ENCODE measurements at places on chromosomes 6 and 20.
A peak's percentile ranks its signal among the peaks of the same experiment; 100 is the strongest.

GRCh38 chr6:15363164-15363522, 117.3 kb downstream of the JARID2 start:
- no peak overlapping the region for H3K4me3 ChIP-seq
- H3K27me3 ChIP-seq = no peaks in the 10 kb centered on the region
- H3K4me1 ChIP-seq = peaks cover 35% of the 10 kb centered on the region
- no peak overlapping the region for H3K27ac ChIP-seq

- no peaks in the 10 kb centered on the region for H3K4me1 ChIP-seq
- H3K36me3 ChIP-seq = no peaks in the 10 kb centered on the region
- DNase-seq = no peak
Observed at GRCh38 chr6:157804448-157805327, 18.4 kb upstream of the SNX9 start.

- H3K27me3 ChIP-seq = no peaks in the 10 kb centered on the region
- H3K4me1 ChIP-seq = peaks cover 35% of the 10 kb centered on the region
- DNase-seq = no peak
- no peak overlapping the region for H3K4me3 ChIP-seq
Observed at GRCh38 chr6:24859608-24860200, 61.0 kb upstream of the ARMH2 start.

- peaks cover 35% of the 10 kb centered on the region for H3K4me1 ChIP-seq
- H3K27me3 ChIP-seq = no peaks in the 10 kb centered on the region
- no peak overlapping the region for H3K4me3 ChIP-seq
- H3K27ac ChIP-seq = no peak overlapping the region
- H3K36me3 ChIP-seq = no peaks in the 10 kb centered on the region
Observed at GRCh38 chr6:111747829-111748228, 125.4 kb downstream of the FYN start.

DNA sequence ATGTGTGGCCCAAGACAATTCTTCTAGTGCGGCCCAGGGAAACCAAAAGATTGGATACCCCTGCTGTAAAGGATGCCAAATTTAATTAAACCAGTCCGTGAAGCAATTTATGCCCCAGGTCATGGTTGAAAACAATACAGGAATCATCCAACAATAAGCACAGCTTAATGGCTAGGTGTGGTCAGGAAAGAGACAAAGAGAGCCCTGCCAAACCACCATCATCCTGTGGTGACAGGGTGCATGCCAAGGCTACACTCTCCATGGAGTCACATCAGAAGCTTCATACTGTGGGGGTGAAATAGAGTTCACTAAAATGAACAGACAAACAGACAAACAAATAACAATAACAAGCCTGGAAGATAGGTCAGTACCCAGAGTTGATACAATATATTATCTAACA, 62.7 kb downstream of the DZANK1 start:
- H3K27me3 ChIP-seq = no peaks in the 10 kb centered on the region
- no peak for DNase-seq
- no peak overlapping the region for H3K27ac ChIP-seq
- H3K36me3 ChIP-seq = no peaks in the 10 kb centered on the region

GRCh38 chr6:26556263-26557070, 18.3 kb downstream of the HMGN4 start:
- DNase-seq = no peak
- H3K36me3 ChIP-seq = no peaks in the 10 kb centered on the region
- H3K4me1 ChIP-seq = peaks cover 7% of the 10 kb centered on the region
- H3K27me3 ChIP-seq = no peaks in the 10 kb centered on the region
- no peak overlapping the region for H3K4me3 ChIP-seq

DNA sequence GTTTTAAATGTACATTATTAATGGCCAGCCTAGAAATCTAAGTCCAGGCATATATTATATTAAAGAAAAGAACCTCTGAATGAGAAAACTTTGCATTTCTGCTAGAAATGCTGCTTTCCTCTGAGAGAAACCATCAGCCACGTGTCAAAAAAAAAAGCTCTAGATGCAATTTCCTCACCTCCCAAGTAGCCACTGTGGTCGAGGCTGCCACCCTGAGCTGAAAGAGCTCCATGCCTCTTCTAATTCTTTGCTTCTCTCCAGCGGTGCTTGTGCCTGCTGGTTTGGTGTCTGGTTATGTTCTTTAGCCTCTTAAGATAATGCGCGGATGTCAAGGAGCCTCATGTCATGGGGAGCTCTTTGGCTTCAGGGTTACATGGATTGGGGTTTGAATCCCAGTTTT, 316.0 kb downstream of the TFAP2C start:
- H3K4me3 ChIP-seq = no peak overlapping the region
- no peaks in the 10 kb centered on the region for H3K27me3 ChIP-seq
- no peaks in the 10 kb centered on the region for H3K4me1 ChIP-seq
- DNase-seq = no peak
- H3K27ac ChIP-seq = no peak overlapping the region

DNA sequence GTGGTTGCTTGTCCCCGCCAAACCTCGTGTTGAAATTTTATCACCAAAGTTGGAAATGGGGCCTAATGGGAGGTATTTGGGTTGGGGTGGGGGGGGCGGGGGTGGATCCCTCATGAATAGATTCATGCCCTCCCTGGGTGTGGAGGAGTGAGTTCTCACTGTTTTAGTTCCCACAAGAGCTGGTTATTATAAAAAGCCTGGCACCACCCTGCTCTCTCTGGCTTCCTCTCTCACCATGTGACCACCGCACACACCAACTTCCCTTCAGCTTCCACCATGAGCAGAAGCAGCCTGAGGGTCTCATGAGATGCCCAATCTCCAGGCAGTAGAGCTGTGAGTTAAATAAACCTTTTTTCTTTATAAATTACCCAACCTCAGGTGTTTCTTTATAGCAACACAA, 111.3 kb downstream of the PRDM1 start:
- no peak overlapping the region for H3K27ac ChIP-seq
- no peaks in the 10 kb centered on the region for H3K4me1 ChIP-seq
- no peaks in the 10 kb centered on the region for H3K36me3 ChIP-seq
- DNase-seq = no peak
- H3K4me3 ChIP-seq = no peak overlapping the region

DNA sequence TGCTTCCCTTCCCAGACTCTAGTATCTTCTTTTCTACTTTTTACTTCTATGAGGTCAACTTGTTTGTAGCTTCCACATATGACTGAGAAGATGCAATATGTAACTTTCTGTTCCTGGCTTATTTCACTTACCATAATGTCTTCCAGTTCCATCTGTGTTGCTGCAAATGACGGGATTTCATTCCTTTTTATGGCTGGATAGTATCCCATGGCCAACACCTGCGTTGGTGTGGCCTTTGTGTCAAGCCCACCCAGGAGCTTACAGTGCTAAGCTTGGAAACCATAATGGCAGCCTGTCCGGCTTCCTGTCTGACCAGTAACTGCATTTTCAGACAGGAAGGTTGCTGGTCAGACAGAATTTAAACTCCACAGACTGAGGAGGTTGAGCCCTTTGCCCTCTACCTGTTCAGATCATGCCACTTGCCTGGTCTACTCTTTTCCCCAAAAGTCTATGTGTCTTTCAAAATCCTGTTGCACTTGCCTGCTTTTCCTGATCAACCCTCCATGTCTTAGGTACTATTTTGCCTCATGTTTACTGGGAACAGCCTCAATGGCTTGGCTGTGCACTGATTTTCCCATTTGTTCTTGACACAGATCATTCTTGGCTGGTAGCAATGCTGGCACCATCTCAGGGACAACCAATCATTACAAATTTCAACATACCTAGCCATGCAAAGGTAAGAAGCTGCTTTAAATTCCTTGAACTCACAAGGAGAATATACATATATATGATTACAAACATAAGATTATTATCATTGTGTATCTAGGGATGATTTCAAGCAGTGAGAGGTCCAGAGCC, 114.3 kb upstream of the PLEKHG1 start:
- H3K27me3 ChIP-seq = no peaks in the 10 kb centered on the region
- H3K4me3 ChIP-seq = no peak overlapping the region
- no peak overlapping the region for H3K27ac ChIP-seq
- no peaks in the 10 kb centered on the region for H3K4me1 ChIP-seq

DNA sequence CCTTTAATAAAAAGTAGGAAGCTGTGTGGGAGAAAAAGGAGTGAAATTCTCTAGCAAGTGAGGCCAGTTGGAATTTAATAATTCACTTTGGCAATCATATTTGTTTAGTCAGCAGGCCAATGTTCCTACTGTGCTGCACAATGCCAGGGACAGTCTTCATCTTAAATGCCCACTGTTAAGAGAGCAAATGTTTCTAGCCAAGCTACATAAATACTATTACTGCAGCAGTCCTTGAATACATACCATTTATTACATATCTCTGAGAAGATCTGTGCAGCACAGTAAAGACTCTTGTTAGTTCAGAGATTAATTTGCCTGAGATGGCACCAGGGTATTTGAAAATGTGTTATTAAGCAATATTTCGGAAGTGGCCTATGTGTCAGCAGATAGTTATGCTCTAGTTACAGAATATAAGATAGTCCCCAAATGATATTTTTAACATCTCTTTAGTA, 105.4 kb downstream of the OGFRL1 start:
- H3K36me3 ChIP-seq = no peaks in the 10 kb centered on the region
- no peak for DNase-seq
- H3K27ac ChIP-seq = no peak overlapping the region
- H3K4me3 ChIP-seq = no peak overlapping the region
- peaks cover 15% of the 10 kb centered on the region for H3K4me1 ChIP-seq
- no peaks in the 10 kb centered on the region for H3K27me3 ChIP-seq

DNA sequence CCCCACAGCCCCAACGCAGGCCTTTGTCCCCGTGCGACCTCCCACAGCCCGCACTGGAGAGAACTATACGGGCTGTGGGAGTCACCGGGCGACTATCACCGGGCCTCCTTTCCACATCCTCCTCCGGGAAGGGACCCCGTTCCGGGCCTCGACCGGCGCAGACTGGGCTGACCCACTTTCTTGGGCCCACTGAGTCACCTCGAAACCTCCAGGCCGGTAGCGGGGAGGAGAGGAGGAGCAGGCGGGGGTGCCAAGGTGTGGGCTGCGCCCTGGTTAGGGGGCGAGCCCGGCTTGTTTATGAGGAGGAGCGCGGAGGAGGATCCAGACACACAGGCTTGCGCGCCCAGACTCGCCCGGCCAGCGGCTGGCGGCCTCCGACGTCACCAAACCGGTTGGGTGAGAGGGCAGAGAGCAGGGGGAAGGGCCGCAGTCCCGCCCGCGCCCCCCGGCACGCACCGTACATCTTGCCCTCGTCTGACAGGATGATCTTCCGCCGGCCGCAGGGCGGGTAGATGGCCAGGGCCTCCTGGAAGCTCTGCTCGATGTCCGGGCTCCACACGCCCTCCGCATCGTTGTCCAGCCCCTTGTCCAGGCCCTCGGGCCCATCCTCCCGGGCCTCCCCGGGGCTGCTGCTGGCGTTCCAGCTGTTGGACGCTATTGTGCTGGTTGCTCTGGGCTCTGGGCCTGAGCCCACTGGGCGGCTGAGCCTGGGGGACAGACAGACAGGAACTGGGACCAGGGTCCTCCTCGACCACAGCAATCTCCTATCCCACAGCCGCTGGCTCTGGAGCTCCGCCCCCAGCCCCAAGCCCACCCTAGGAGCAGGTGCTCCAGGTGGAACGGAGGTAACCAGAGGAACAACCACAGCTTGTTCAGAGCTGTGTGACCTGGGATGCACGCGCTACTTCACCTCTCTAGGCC, 10.6 kb downstream of the TEAD3 start:
- H3K4me3 ChIP-seq = peak overlapping the region; percentile 24
- DNase-seq = no peak
- no peaks in the 10 kb centered on the region for H3K27me3 ChIP-seq
- peak overlapping the region; percentile 97 for H3K27ac ChIP-seq
- H3K4me1 ChIP-seq = peaks cover 67% of the 10 kb centered on the region

- H3K27me3 ChIP-seq = no peaks in the 10 kb centered on the region
- no peak for DNase-seq
- no peak overlapping the region for H3K27ac ChIP-seq
- H3K4me3 ChIP-seq = no peak overlapping the region
- no peaks in the 10 kb centered on the region for H3K4me1 ChIP-seq
- H3K36me3 ChIP-seq = no peaks in the 10 kb centered on the region
Observed at GRCh38 chr20:12827816-12828385, 180.9 kb upstream of the SPTLC3 start.

DNA sequence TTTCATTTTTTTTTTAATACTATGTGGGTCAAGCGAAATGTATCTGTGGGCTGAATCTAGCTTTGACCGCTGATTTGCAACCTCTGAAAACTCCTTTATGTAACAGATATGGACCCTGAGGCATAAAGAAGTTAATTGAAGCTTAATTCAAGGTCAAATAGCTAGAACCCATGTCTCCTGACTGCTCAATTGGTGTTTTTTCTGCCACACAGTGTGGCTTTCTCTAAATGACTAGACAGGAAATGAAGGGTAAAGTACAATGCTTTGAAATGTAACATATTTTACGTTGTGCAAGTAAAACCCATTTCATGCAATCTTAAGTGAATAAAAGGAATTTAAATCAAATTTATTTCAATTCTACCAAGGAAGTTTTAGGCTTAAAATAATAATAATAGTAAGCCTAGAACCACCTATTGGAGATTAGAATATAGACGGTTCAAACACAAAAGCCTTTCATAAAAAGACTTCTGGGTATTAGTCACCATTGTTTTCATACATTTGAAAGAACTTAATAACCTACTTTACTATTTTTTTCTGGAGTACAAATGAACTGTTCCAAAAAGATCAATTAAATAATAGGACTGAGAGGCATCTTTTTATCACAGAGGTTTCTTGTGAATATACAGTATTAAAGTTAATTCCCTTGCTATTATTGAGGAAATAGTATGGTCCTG, 279.8 kb downstream of the EPHA7 start:
- H3K4me3 ChIP-seq = no peak overlapping the region
- no peak overlapping the region for H3K27ac ChIP-seq
- H3K4me1 ChIP-seq = no peaks in the 10 kb centered on the region

- no peaks in the 10 kb centered on the region for H3K27me3 ChIP-seq
- no peak overlapping the region for H3K27ac ChIP-seq
- H3K4me3 ChIP-seq = no peak overlapping the region
- H3K4me1 ChIP-seq = peaks cover 14% of the 10 kb centered on the region
- no peaks in the 10 kb centered on the region for H3K36me3 ChIP-seq
- no peak for DNase-seq
Observed at GRCh38 chr20:2234598-2235191, 61.1 kb upstream of the TGM3 start.

DNA sequence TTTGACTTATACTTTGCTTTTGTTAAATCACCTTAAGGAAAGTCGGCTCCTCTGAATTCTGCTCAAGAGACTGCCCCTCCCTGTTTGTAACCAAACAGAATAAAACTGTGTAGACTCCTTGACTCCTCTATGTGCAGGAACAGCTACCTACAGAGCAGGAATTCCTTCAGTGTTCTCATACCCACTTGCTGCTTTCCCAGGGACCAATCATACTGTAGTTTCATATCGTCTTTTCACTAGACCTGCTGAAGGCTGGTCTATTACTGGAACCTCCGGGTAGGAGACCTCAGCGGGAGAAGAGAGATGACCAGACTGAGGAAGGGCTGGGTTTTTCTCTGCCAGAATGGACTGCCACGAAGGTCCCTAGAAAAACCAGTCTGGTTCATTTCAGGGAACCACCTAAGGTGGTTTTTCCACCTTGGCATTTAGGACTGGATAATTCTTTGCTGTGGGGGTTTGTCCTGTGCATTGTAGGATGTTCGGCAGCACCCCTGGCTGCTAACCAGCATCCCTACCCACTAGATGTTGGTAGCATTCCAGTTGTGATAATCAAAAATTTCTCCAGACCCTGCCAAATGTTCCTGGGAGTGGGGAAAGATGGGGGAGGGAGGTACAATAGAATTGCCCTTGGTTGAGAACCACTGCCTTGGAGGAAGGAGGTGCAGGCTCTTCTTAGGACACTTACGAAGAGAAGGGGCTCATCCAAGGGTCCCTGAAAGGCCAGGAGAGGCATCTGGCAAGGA, 80.5 kb downstream of the DNAAF9 start:
- no peaks in the 10 kb centered on the region for H3K27me3 ChIP-seq
- no peak for DNase-seq
- peaks cover 8% of the 10 kb centered on the region for H3K4me1 ChIP-seq
- peaks cover 37% of the 10 kb centered on the region for H3K36me3 ChIP-seq
- H3K4me3 ChIP-seq = no peak overlapping the region
- H3K27ac ChIP-seq = no peak overlapping the region

Measured in vagina (tissue), 2 donors.